ENCODE measurements at places on chromosomes 3 and 15.
A peak's percentile ranks its signal among the peaks of the same experiment; 100 is the strongest.

DNA sequence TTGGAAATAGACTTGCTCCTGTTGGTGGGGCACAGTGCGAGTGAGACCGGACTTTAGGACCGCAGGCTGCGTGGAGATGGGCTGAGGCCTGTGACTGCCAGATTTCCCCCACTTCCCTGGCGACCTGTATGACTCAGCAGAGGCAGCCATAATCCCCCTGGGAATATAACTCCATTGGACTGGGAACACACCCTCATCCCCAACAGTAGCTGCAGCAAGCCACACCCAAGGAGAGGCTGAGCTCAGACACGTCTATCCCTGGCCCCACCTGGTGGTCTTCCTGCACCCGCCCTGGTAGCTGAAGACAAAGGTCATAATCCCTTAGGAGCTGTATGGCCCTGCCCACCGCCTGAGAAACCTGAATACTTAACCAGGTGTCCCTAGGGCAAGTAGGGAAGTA lies 42.6 kb downstream of the DZIP1L start:
- DNase-seq = no peak

- no peak for DNase-seq
Observed at GRCh38 chr3:107525644-107526305, 3.0 kb downstream of the BBX start.

GRCh38 chr15:43723151-43723550 lies 23.1 kb upstream of the PDIA3 start:
- no peak for DNase-seq

- DNase-seq = peak; percentile 2
Observed at GRCh38 chr3:39541917-39542329, 74.4 kb downstream of the MOBP start.

DNA sequence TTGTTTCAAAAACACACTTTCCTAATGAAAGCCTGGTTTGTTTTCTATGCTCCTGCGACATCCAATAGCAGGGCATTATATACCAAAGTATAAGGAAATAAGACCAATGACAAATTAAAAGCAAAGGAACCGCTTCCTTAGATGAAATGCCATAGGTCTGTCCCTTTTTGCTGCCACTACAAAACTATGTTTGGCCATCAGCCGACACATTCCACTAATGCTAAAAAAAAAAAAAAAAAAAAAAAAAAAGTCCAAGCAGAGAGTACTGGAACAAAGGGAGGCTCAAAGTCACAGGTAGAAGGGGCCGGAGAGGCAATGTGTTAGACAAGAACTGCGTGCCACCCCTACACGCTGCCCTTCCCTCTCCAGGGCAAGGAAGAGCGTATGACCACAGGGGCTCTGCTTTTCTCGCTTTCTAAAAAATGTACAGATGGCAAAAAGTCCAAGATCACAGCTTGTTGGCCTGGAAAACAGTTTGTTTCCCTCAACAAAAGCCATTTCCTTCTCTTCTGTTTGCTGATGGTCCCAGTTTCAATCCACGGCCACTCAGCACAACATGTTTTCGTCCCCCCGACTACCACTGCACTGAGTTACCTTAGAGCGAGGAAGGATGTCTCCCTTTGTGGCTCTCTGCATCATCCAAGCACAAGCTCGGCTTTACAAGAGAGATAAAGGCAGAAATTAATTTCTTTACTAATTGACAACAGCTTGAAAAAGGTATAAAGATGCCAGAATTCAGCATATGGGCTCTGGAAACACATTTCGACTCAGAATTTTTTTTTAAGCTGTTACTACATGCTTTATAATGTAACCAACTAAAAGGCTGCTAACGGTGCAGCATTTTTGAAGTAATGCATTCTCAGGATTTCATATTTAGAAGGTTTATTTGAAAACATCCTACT lies 70.8 kb downstream of the ABTB1 start:
- DNase-seq = no peak

GRCh38 chr15:25251700-25252390 lies 187.0 kb downstream of the UBE3A start:
- no peak for DNase-seq

- DNase-seq = no peak
Observed at GRCh38 chr3:43733459-43734384, 43.0 kb downstream of the ABHD5 start.

DNA sequence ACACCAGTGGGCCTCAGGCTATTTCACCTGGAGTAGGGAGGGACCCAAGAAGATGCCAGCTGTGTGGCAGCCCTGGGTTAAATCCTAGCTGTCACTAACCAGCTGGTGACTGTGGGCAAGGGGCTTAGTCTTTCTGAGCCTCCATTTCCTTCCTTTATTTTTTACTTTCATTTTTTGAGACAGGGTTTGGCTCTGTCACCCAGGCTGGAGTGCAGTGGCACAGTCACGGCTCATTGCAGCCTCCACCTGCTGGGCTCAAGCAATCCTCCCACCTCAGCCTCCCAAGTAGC lies 108.0 kb upstream of the SMAD3 start:
- DNase-seq = no peak

DNA sequence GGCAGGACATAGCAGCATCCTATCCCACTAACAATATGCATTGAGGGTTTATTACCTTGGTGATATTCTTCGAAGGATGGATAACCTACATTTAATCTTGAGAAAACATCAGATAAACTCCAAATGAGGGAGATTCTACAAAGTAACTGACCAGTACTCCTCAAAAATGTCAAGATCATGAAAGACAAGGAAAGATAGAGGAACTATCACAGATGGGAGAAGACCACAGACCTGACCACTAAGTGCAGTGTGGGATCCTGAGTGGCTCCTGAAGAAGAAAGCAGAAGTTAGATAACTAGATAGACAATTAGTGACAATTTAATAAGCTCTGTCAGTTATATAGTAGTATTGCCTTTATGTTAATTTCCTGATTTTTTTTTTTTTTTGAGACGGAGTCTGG lies 17.7 kb upstream of the CGNL1 start:
- DNase-seq = no peak

GRCh38 chr3:3551981-3552380 lies 247.2 kb upstream of the LRRN1 start:
- DNase-seq = no peak

GRCh38 chr15:76967067-76967466 lies 27.9 kb upstream of the PSTPIP1 start:
- DNase-seq = no peak

GRCh38 chr3:98553753-98554152 lies 22.0 kb downstream of the GPR15 start:
- no peak for DNase-seq

DNA sequence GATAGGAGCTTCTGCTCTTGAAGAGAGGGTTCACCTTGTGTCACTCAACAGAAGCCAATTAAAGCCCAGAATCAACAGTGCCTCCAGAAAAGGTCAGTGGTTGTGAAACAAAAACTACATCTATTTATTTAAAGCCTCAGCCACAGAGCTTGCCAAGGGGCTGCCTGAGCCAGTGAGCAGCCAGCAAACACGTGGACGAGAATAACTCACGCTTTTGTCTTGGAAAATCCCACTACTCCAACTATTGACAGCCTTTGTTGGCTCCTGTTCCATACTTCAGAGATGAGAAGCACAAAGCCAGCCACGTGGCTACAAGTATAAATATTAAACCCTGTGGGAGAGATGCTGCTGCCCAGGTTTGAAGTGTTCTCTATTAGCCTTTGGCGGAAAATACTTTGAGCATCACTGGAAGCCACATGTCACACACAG lies 10.3 kb downstream of the GPR156 start:
- no peak for DNase-seq

DNA sequence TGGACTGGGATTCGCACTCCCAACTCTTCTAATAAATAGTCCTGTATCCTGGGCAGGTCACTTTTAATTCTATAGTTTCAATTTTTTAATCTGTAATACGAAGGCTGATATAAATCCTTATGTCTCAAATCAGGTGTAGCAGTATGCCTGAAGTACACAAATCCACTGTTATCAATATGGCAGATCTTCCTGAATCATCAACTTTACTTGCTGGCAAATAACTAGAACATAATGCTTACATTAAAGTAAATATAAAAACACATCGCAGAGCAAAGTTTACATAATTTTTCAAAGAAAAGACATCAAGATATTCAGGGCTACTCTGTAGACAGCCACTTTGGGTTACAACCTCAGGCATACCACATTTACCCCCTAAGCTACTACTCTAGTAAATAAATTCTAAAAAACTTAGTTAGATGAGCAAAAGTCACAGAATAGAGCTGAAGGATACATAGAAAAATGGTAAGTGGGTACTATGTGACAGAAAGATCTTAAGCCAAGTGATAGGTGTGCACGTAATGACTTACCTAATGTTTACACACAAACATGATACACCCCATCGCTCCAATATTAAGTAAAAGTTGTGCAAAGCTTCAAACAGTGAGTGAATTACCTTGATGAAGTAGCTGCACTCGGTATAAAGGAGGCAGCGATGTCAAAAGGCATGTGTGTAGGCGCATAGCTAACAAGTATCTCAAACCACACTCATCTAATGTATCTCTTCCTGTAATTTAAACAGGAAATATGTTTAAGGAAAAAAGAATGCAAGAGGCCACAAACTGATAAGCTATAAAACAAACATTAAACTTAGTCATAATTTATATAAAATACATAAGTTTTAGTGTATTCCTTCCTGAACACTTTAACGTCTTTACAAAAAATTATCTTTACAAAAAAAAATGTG lies 127.9 kb downstream of the DMXL2 start:
- no peak for DNase-seq

DNA sequence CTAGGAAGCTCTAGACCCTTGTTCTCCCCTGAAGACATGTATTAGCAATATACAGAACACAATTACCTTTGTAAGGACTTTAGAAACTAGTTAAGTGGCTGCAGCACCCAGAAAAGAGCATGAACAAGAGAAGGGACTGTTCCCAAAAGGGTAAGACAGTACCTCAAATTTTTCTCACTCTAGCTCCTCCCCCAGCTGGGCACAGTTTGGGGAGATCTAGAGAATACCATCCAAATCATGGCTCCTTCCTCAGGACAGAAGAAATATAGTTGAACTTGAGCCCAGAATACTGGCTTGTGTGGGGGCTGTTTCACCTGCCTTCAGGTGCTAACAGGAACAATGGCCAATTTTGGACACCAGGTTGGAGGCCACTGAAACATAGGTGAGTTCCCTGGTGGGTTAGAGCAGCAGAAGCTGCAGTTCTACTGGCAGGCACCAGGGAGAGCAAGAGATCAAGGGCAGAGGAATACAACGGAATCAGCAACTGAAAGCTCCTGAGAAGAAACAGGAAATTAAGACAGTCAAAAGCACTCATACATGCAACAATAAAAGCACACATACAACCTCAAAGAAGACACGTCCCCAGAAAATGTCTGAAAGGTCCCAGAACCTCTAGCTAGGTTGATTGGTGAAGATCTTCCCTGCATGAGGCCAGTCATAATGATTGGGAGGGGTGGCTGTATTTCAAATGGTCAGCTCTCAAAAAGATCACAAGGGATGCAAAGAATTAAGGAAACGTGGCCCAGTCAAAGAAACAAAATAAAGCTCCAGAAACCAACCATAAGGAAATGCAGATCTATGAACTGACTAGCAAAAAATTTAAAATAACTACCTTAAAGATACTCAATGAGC lies 104.9 kb upstream of the ASB14 start:
- DNase-seq = peak; percentile 15

DNA sequence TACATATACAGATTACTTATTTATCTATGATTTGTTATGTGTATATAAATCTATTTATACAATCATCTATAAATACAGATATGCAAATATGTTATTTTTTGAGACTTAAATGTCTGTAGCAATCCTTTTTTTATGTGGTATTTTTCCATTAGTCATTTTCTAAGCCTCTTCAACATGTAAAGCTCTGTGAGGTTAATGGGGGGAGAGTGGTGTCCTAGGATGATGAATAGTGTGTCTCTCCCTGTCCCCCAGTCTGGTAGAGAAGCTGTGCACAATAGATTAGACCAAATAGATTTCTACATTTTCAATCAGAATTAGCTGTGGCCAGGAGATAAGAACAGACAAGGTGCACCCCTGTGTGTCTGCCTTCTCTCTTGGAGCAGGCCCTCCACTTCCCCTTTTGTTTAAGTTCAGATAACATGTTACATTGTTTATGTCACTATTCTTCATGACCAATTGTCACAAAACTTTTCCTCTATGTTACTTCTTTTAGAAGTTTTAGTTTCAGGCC lies 453.9 kb downstream of the LPP start:
- DNase-seq = no peak

DNA sequence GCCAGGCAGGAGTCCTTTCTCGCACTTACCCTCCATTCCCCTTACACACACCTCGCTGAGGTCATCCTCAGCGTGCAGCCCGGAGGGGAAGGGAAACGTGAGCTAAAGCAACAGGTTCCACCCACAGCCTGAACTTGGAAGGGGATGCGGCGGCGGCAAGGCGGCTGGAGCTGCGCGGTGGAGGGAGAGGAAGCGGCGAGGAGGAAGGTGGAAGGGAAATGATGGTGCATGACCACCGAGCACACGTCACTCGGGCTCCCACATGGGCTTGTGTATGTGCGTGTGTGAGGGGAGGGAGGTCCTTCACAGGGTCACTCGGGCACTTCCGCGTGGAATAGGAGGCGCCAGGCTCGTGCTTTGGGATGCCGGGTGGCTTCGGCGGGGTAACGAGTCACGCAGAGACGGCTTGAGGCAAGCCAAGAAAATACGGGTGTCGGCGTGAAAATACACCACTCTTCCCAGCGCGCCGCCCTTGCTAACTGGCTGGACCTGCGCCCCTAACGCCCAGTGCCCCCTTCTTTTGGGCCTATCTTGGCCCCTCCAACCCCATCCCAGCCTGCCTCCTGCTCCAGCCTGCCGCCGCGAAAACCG lies 225.5 kb upstream of the IL12A start:
- peak; percentile 12 for DNase-seq

- DNase-seq = no peak
Observed at GRCh38 chr3:188021502-188022040, 132.4 kb upstream of the LPP start.

DNA sequence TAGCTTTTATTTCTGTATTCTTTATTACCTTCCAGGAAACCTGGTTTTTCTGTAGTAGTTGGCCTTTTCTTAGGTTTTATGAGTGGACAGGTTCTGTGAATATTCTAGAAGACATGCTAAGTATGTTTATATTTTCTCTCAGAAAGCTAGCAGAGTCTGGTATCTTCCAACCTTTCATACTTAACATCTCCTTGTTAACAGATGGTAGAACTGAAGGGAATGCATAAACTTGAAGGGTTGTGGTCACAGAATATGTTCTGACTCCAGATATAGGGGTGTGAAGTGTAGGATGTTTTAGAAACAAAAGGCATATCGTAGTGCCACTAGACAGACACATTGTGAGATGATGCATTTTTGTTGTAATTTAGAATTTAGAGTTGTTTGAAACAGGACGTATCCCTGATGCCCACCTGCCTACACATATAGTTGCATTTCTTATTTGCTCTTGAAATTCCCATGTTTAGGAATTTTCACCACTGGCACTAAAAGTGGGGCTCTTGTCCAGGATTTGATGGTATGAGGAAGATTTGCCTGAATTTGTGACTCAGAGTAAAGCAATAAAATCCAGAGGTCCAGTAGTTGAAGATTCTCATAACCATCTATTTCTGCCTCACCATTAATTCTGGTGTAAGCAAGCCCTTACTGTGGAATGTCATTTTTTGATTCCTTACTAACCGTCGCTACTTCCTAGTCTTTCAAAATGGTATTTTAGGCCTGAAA lies 274.5 kb downstream of the FEZF2 start:
- no peak for DNase-seq

GRCh38 chr15:58146749-58147148 lies 8.6 kb downstream of the AQP9 start:
- DNase-seq = no peak

GRCh38 chr3:88044411-88044810 lies 14.4 kb downstream of the CGGBP1 start:
- DNase-seq = no peak

GRCh38 chr15:37100109-37100965 lies at the start of gene MEIS2:
Gene MEIS2, minus strand, starts transcription at chr15:37100549. Its CDS starts 1,083 bp downstream, at chr15:37099466.
- DNase-seq = peak; percentile 83

Data from neuronal stem cell (in vitro differentiated cells).